ENCODE measurements at places on chromosomes 16 and 17. TPM values are rescaled to one million over a fixed set of nuclear protein-coding genes. Genes with fewer than 3 reads are reported as not detected.
A peak's percentile ranks its signal among the peaks of the same experiment; 100 is the strongest.

DNA sequence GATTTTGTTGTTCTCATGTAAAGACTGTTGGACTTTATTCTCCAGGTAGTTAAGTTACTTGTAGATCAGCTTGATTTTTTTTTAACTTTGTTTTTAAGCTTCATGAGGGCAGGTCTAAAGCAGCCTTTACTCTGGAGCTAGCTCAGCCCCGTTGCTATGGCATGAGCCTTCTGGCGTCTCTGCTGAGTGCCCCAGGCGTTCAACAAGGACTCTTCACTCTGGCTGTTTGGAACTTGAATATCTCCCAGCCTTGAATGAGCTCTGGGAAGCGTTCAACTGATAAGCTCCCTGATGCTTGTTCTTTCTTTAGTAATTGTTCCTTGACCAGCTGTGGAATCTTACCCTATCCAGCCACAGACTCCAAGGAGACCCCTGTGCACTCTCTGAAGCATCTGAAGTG is 82.3 kb downstream of the GNAO1 start:
- H3K27ac ChIP-seq: no peak overlapping the region
- H3K4me1 ChIP-seq: no peaks in the 10 kb centered on the region
- no peaks in the 10 kb centered on the region for H3K36me3 ChIP-seq
- H3K27me3 ChIP-seq: no peaks in the 10 kb centered on the region
- DNase-seq: no peak
- H3K4me3 ChIP-seq: no peak overlapping the region

The ZFP1 gene
- 1.6 TPM for total RNA-seq

DNA sequence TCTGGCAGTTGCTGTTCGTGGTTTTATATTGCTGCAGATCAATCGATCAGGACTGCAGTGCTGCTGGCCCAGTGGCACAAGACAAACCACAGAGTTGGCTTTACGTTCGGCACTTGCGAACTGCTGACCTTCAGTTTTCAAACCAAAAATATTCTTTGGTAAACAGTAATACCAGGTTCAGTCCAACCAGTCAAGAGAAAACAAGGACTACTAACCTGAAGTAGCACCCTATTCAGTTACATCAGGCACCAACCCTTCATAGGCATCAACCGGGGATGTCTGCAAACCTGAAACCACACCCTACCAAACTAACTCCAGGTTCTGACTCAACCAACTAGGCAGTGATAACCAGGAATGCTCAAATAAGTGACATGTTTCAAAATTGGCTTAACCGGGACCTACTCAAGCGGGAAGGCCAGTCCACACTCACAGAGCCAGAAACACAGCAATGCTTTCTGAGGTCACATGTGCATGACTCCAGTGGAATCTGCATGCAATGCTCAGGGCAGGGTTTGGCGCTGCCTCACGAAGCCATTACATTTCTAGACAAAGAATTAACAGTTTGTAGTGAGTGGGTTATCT is 91.1 kb downstream of the SMG6 start:
- H3K27me3 ChIP-seq: no peaks in the 10 kb centered on the region
- H3K4me1 ChIP-seq: no peaks in the 10 kb centered on the region
- peak overlapping the region; percentile 25 for H3K27ac ChIP-seq

DNA sequence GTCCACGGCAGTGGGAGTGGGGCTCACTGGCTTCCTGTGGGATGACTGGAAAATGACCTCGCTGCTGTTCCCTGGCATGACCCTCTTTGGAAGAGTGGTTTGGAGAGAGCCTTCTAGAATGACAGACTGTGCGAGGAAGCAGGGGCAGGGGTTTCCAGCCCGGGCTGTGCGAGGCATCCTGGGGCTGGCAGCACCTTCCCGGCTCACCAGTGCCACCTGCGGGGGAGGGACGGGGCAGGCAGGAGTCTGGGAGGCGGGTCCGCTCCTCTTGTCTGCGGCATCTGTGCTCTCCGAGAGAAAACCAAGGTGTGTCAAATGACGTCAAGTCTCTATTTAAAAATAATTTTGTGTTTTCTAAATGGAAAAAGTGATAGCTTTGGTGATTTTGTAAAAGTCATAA is 7.8 kb upstream of the RNF213 start:
- H3K27ac ChIP-seq: no peak overlapping the region
- no peaks in the 10 kb centered on the region for H3K36me3 ChIP-seq
- peaks cover 22% of the 10 kb centered on the region for H3K4me1 ChIP-seq
- peak; percentile 79 for DNase-seq
- no peaks in the 10 kb centered on the region for H3K27me3 ChIP-seq

- no peaks in the 10 kb centered on the region for H3K4me1 ChIP-seq
- H3K36me3 ChIP-seq: no peaks in the 10 kb centered on the region
- no peak for DNase-seq
- no peaks in the 10 kb centered on the region for H3K27me3 ChIP-seq
- H3K4me3 ChIP-seq: no peak overlapping the region
- H3K27ac ChIP-seq: no peak overlapping the region
Observed at GRCh38 chr17:72332367-72332766, 211.5 kb downstream of the SOX9 start.

DNA sequence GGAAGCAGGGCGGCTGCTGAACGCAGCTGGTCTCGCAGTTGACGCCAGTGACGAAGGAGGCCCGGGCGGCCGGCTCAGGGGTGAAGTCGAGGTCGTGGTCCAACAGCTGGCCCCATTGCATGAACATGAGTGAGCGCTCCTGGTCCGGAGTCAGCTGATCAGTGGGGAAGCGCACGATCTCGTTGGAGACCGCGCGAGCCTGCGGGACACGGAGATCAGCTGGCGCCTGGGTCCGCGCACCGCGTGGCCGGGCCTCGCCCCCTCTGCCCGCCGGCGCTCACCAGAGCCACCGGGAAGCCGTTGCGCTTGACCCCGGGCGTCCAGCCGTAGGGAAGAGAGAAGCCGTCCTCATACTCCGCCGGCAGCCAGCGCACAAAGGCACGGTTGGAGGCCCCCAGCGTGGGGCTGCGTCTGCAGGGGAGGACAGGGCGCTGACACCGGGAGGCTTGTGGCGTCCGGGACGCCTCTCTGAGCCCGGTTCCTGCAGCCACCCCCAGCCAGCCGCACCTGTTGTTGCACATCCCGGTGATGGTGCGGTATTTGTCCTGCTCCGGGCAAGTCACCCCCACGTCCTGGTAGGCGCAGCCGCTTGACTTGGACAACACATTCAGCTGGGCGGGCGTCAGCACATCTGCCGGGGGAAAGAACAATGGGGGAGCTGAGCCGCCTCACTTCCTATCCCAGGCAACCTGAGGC is 1.6 kb downstream of the MPO start:
- no peak overlapping the region for H3K27ac ChIP-seq
- no peaks in the 10 kb centered on the region for H3K36me3 ChIP-seq
- H3K27me3 ChIP-seq: no peaks in the 10 kb centered on the region
- peaks cover 10% of the 10 kb centered on the region for H3K4me1 ChIP-seq
- H3K4me3 ChIP-seq: no peak overlapping the region

The KCNJ18 gene
- not detected for total RNA-seq

DNA sequence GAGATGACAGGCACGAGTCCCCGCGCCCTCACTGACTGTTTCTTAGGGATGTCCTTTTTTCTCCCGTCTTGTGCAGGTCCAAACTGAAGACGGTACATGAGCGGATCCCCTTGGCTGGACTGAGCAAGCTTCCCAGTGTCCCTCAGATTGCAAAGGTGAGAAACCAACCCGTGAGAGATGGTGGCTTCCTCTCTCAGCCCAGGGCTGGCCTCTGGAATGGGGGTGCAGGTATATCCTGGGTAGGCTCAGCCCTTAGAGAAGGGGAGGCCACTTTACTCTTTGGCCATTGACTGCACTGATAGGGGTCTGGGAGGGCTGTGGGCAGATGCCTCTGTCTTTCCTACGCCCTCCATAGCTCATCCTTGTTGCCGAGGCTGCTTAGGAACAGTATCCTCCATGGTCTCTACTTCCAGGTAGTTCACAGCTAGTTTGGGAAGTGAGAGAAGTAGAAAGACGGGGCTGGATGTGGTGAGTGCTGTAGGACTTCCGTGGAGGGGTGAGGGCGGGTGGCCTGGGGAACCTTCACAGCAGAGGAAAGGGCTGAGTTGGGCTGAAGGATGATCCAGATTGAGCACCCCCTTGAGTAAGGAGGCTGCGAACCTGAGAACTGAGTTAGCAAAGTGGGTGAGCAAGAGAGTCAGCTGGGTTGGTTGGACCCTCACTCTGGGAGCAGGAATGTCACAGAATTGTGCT is 83.0 kb downstream of the OR1D5 start:
- no peaks in the 10 kb centered on the region for H3K27me3 ChIP-seq
- no peak for DNase-seq
- no peaks in the 10 kb centered on the region for H3K4me1 ChIP-seq
- no peak overlapping the region for H3K27ac ChIP-seq
- no peak overlapping the region for H3K4me3 ChIP-seq
- no peaks in the 10 kb centered on the region for H3K36me3 ChIP-seq

The CDH16 gene
- total RNA-seq: not detected

GRCh38 chr16:79959226-79959625 is 358.7 kb upstream of the MAF start:
- H3K4me1 ChIP-seq: no peaks in the 10 kb centered on the region
- no peaks in the 10 kb centered on the region for H3K27me3 ChIP-seq

The ORC6 gene
- total RNA-seq: not detected

DNA sequence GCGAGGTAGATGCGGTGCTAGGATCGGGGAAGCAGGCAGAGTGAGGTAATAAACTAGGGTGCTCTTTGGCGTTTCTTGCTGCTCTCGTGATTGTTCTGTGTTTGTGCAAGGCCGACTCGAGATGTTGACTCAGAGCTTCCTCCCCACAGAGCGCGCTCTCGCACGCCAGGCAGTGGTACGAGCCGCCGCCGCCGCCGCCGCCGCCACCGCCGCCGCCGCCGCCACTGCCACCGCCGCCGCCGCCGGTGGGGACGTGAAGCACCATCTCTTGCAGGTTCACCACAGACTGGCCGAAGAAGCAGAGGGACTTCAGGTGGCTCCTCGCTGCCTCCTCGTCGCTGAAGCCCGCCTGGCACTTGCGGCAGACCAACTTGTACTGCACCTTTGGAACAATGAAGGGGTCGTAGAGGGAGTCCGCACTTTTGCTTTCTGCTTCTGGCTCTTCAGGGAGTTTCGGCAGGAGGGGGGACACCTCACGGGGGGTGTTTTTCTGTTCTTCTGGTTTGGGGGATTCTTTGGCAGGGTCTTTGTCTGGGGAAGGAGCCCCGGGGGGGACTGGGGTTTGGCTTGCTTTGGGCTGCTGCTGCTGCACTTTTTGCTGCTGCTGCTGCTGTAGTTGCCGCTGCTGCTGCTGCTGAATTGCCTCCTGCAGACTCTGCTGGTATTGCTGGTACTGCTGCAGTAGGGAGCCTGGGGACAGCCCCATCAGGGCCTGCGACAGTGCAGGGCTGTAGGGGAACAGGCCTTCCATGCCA is 260.2 kb downstream of the ZFHX3 start:
- H3K4me3 ChIP-seq: no peak overlapping the region
- H3K36me3 ChIP-seq: peaks cover 6% of the 10 kb centered on the region
- DNase-seq: peak; percentile 63
- H3K27me3 ChIP-seq: no peaks in the 10 kb centered on the region
- H3K4me1 ChIP-seq: peaks cover 16% of the 10 kb centered on the region

The EFNB3 gene
- 0.33 TPM for total RNA-seq

DNA sequence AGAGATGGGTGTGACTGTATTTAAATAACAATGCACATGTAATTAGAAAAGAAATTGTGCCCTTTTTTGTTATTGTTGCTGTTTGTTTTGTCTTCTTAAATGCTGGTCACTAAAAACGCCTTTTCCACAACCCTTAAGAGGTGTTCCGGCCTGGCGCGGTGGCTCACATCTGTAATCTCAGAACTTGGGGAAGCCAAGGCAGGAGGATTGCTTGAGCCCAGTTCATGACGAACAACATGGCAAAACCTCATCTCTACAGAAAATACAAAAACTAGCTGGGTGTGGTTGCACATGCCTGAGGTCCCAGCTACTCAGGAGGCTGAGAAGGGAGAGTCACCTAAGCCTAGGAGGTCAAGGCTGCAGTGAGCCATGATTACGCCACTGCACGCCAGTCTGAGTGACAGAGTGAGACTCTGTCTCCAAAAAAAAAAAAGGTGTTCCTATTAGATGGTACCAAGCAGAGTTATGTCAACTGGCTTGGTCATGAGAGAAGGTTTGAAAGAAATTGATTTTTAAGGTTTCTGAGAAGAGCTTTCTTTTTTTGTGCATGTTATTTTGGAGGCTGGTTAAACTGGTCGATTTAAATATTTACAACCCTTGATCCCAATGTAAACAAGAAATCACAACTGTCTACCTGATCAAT is 23.5 kb upstream of the RFFL start:
- no peaks in the 10 kb centered on the region for H3K36me3 ChIP-seq
- H3K27ac ChIP-seq: peak overlapping the region; percentile 89
- H3K4me1 ChIP-seq: peaks cover 36% of the 10 kb centered on the region
- DNase-seq: no peak
- H3K4me3 ChIP-seq: no peak overlapping the region

DNA sequence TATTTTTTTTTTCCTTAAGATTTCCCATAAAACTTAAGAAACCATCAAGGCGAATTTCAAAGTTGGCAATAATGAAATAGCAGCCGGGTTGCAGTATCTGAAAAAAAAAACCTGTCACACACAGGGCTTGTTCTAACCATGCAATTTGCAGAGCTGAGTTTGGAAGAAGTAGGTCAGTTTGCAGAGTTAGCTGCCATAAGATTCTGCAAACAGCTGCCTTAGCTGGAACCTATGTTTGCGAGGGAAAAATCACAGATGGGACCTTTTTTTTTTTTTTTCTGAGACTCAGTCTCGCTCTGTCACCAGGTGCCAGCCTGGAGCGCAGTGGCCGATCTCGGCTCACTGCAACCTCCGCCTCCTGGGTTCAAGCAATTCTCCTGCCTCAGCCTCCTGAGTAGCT is 98.5 kb upstream of the HS3ST4 start:
- no peaks in the 10 kb centered on the region for H3K27me3 ChIP-seq
- no peak overlapping the region for H3K4me3 ChIP-seq
- H3K36me3 ChIP-seq: no peaks in the 10 kb centered on the region
- DNase-seq: peak; percentile 11

DNA sequence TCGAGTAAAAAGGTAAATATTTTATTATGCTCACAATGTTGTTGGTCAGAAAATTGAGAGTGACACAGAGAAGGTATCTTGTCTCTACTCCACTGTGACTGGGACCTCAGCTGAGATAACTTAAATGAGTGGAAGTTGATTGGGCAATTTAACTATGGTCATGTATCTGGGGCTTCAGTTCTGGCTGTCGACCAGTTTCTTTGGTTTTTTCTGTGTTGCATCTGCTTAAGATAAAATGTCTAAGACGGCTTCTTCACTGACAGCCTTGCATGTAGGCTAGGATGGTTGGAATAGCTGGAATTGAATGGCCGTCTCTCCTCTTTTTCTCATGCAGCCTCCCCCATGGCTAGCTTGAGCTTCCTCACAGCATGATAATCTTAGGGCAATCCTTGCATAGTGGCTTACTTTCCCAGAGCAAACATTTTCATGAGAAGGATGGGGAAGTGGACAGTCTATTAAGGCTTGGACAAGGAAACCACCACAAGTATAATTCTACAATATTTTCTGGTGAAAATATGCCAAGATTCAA is 433.7 kb downstream of the KIF2B start:
- H3K4me3 ChIP-seq: no peak overlapping the region
- DNase-seq: no peak
- no peaks in the 10 kb centered on the region for H3K36me3 ChIP-seq

The RDM1 gene
- total RNA-seq: not detected

- H3K27ac ChIP-seq: no peak overlapping the region
- H3K27me3 ChIP-seq: no peaks in the 10 kb centered on the region
- H3K4me3 ChIP-seq: no peak overlapping the region
- DNase-seq: no peak
- no peaks in the 10 kb centered on the region for H3K36me3 ChIP-seq
Observed at GRCh38 chr16:15790458-15790857, 66.4 kb downstream of the MYH11 start.

GRCh38 chr17:45258981-45259380 is 2.9 kb downstream of the SPATA32 start:
- no peak overlapping the region for H3K4me3 ChIP-seq
- no peaks in the 10 kb centered on the region for H3K36me3 ChIP-seq
- H3K27me3 ChIP-seq: no peaks in the 10 kb centered on the region

Data from body of pancreas (tissue), 4 donors.